ENCODE measurements at places on chromosomes 7 and 10.

DNA sequence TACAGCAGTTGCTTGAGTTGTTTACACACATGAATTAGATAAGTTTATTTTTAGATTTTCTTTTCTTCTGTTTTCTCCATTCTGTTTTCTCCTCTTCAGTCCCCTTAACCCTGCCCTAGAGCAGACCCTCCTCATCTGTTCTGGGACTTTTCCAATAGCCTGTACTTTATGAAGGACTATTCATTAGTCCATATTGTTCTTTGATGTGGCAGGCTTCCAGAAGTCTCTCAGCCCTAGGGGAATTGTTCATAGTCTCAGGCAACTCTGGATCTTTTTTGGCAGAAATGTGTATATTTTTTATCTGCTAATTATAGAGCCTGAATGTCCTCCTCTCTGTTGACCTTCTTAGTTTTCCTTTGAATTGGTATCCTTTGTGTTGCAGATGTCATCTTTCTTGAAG, 25.4 kb downstream of the KAT6B start:
- DNase-seq, result no peak

DNA sequence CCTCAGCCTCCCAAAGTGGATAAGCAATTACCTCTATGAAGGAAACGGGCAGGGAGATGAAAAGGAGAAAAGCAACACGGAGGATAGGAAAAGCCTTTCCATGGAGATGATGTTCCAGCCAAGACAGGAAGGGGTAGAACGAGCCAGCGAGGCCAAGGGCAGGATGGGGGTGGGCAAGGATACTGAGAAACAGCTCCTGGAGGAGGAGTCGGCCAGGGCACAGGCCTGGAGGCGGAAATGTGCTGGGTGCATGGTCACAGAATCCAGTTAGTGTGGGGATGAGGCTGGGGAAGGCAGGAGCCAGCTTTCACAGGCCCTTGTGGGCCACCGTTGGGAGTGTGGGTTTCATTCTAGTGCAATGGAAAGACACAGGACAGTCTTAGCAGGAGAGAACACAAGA, 162.6 kb downstream of the JAZF1 start:
- DNase-seq, result no peak

DNA sequence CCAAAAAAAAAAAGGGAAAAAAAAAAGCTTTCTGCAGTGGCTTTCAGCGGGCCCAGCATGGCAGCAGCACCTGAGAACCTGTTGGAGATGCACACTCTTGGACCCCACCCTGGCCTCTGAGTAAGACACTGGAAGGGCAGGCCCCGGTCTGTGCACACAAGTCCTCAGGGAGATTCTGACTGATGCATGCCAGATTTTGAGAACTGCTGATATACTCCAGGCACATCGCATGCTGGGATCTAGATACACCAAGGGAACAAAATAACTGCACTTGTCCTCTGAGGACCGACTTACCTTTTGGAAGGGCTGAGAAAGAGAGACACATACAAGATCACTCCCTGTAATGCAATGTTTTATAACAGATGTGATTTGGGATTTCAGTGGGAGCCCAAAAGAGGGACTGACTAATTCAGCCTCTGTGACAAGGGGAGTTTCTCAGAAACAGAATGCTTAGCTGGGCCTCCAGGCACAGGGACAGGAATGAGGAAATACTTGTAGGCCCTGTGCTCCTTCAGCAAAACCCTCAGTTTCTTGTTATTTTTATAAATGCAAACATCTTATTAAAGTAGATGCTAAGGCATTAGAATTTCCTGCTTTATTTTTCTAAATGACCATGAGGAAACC, 8.2 kb downstream of the EGFR start:
- DNase-seq, result no peak

GRCh38 chr10:126640401-126640800, 30.1 kb downstream of the C10orf90 start:
- DNase-seq, result no peak

- DNase-seq, result no peak
Measured at GRCh38 chr10:533186-533585, 156.3 kb downstream of the DIP2C start.

DNA sequence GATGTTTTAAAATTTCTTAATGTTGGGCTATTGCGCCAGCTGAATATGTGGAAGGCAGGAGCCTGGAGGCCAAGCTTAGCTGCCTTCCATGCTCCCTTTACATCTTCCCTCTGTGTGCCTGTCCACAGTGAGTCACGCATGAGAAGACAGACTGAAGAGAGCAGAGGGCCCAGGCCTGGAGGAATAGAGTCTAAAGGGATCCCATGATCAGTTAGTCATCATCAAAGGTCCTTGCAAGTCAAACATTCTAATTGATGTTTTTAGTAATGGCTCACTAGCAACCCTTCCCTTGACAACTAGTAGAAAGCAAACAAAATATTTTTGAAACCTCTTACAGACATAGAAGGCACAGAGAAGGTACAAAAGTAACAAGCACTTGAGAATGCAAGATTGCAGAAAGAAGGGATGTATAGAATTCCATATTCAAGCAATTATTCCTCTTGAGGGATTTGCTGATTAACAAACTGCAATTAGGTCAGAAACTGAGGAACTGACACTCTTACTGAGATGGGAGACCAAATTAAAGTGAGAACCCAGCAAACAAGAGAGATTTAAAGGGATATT, 30.7 kb upstream of the APBB1IP start:
- no peak for DNase-seq

DNA sequence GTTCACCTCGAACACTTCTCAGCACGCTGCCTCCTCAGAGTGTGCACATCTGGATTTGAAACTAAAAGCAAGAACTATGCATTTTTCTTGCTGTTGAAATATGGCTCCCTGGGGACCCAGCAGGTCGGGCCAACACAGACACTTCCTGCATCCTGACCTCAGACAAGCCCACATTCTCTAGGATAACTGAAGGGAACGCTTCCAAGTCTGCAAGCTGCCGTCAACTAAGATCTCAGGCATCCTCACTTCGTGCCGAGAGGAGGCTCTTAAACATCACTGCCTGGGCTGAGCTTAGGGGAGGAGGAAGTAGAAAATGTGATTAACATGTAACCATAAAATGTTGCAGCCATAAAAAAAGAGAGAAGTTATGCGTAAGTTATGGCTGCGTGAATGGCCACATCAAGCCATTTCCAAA, 65.5 kb downstream of the PYROXD2 start:
- DNase-seq, result no peak

DNA sequence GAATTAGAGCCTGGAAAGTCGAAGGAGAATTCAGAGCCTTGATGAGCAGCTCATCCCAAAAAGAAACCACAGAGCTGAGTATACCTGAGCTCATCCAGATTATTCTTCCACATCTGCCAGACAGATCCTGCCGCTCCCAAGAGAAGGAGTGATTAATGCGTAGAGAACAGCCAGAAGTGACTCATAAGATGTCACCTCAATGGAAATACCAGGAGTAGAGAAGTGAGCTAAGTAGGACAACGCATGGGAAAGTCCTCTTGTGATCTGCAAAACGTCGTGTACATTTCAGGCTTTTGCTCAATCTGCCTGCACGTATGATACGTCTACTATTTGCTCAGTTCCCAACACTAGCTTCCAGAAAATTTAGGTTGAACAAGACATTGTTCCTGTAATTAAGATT, 230.5 kb upstream of the AUTS2 start:
- no peak for DNase-seq

GRCh38 chr10:58980826-58981415, 195.5 kb upstream of the PHYHIPL start:
- no peak for DNase-seq

- DNase-seq, result no peak
Measured at GRCh38 chr10:3936422-3937040, 151.5 kb upstream of the KLF6 start.

- DNase-seq, result no peak
Measured at GRCh38 chr7:139702811-139703486, 74.8 kb downstream of the HIPK2 start.

DNA sequence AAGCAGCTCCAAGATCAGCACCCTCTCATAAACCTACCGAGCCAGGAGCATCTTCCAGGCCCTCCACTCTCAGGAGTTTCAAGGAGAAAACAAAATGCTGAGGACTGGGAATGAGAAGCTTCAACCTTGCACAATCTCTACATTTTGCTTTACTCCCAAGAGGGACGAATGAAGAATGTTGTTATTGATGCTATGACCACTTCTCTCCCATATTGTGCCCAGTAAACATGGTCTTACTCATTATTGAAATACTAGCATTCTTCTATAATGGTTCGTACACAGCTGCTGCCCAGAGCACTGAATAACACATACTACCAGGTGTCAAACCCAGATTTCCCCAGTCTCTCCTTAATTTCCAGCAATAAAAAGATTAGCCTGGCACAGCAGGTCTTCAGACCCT, 63.4 kb upstream of the BET1 start:
- DNase-seq, result no peak

DNA sequence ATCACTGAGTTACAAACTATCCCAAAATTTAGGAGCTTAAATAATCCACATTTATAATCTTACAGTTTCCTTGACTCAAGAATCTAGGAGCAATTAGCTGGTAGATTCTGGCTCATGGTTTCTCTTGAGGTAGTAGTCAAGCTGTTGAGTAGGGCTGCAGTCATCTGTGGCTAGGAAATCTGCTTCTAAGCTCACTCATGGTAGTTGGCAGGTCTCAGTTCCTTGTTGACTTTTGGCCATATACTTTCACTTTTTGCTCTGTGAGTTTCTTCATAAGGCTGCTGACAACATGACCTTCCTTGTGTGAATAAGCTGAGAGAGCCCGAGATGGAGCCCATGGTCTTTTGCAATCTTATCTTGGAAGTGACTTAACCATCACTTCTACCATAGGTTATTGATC, 10.8 kb upstream of the ETV1 start:
- no peak for DNase-seq

GRCh38 chr10:63107943-63108437, 25.1 kb upstream of the NRBF2 start:
- no peak for DNase-seq

DNA sequence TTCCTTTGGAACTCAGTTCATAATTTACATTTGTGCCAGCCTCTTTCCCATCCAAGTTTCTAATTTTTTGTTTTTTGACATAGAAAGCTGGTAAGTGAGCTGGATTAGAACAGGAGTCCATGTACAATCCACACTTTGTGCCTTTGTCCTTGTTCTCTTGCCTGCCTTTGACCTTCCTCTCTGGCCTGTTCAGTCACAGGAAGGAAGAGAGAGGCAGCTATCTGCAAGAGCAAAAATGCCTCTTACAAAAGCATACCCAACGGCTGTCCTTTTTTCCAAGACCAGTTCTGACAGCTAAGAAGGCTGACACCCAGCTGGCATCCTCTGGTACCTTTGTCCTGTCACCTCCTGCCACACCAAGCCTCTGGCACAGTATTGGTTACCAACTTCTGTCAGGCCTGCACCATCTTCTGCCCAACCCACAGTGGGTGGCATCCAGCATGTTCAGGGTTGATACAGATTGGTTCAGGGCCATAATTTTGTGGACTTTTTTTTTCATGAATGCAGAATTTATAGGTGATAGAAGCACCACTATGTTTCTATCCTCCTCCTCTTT, 133.7 kb upstream of the KLF14 start:
- DNase-seq, result no peak

DNA sequence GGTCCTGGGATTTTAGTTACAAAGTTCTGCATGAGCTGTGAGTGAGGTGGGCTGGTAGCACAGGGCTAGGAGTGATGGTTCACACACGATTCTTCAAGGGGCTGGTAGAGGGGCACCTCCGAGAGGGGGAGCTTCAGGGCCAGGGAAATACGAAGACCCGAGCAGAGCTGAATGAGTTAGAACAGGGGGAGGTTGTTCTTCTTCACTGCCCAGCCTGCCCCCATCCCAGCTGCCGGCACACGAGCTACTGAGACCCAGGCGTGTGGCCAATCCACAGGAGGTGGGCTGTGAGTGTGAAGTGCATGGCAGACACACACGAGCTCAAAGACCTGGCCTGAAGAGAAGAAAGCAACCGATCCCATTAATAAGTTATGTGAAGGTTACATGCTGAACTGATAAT, 256.2 kb upstream of the ZNF32 start:
- no peak for DNase-seq
